ENCODE measurements at places on chromosomes 6 and 20.

DNA sequence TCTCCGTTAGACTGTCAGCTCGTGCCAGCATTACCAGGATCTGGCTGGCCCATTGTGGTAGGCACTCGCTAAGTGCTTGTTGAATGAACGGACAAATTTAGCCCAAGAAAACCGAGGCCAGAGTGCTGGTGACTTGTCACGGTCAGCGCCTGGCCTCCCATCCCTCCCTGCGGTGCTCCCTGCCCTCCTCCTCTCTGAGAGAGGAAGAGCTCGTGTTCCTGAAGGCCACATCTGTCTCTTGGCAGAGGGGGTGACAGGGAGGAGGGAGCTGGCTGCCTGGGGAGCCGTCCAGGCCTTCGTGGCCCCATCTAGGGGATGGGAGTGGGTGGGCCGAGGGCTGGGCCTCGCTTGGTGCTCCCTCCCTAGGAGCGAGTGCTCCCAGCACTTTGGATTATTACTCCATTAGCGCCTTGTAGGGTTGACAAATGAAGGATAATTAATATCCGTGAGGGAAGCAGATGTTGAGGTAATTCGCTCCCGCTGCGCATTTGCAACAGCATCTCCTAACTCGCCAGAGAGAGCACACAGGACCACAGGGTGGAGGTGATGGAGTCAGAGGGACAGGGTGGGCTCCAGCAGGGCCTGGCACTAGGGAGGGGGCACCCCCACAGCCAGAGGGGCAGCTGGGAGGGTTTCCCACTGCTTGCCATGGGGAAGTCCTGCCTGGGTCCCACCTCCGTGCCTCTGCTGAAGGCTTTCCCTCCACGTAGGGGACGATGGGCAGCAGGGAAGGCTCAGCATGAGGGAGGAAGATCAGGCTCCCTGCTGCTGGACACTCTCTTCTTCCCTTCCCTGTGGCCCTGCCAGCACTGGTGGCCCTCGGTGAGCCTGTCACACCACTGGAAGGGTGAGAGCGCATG is 37.0 kb downstream of the VSTM2L start:
- no peak for DNase-seq

- DNase-seq, result no peak
These were observed 196.6 kb downstream of the UST start for GRCh38 chr6:148943451-148943850.

GRCh38 chr6:47345761-47346160 is 36.1 kb upstream of the TNFRSF21 start:
- no peak for DNase-seq

- no peak for DNase-seq
These were observed 14.7 kb downstream of the ENPP3 start for GRCh38 chr6:131651782-131652181.

GRCh38 chr20:2753461-2754040 is 46.9 kb downstream of the CPXM1 start:
- no peak for DNase-seq

- DNase-seq, result no peak
These were observed 5.0 kb downstream of the COL21A1 start for GRCh38 chr6:56242346-56242745.

- DNase-seq, result no peak
These were observed 128.0 kb downstream of the PHACTR1 start for GRCh38 chr6:12844284-12845223.

- DNase-seq, result no peak
These were observed 212.7 kb upstream of the AGPAT4 start for GRCh38 chr6:161486361-161487216.

DNA sequence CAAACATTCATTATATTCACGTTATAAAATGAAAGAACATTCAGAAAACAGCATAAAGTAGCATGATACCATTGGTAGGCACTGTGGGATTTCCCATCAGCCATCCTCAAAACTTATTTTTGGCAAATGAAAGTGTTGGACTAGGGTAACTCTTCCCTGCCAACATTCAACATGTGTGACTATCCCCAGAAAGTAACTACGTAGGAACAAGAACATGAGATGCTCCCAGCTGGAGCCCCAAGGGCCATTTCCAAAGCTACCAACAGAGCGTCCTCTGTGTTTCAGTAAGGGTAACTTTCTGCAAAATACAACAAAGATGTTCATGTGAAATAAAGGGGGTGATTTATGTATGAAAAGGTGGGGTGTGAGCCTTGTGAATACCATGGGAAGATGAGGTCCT is 28.4 kb upstream of the PTPN1 start:
- no peak for DNase-seq

GRCh38 chr6:29789176-29789575 is 38.4 kb upstream of the HLA-G start:
- no peak for DNase-seq

DNA sequence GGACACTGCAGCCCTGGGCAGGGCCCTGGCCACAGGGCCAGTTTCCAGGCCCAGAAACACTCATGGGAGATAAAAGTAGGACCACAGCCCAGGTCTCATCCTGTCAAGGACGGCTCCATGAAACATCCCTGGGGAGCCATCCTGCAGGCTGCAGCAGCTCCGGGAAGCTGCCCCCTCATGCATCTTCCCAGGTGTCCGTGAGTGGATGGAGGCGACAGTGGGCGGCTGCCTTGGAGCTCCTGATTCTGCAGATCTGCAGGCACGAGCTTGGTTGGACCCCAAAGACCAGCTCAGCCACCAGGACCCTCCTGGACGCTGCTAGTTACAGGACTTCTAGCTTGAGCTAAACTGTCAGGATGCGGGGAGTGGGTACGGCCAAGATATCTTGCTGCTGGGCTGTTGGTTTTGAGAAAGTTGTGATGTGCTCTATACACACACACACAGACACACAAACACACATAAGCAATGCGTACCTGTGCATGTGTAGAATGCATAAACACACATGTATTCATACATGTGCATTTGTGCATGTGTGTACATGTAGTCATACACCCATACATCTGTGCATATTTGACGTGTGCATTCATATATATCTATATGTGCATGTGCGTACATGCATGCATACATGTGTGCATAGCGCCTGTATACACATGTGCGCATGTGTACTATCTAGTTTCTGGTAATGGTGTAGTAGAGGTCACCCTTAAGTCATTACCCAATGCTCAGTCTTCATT is 297.8 kb downstream of the TAF4 start:
- DNase-seq, result no peak

GRCh38 chr20:10992731-10993130 is 318.9 kb upstream of the JAG1 start:
- no peak for DNase-seq

DNA sequence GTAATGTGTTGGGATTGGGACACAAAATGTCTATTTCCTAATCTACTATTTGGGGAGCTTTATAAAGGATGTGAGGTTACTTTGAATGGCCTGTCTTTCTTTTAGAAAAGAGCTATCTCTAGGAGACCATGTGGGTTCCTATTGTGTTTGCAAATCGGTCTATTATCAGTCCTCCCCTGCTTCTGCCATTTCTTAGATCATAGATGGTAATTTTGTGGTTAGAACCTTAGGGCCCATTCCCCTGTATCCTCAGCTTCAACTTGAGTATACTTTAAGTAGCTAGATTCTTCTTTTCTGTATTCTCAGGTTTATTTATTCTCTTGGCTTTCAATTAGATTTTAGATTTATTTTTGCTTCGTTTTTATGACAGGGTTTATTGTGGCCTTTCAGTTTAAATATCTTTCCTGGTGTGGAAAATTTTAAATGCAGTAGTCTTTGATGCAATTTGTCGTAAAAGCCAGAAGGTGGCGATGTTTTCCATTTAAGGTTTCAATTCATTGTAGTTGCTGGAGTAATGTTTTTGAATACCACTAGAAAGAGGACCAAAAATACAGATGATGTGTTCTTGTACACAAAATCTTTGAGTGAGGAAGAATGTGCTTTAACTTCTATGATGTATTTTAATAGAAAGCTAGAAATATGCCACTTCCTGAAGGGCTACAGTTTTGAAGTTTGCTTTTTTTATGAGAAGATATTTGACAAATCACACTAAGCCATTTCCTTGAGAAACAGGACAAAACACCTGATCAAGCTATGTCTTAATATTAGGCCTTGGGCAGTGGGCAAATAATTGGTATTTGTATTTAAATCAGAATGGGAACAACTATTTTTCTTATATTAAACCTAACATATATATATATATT is 20.3 kb downstream of the TBPL1 start:
- no peak for DNase-seq

- DNase-seq, result no peak
These were observed 41.2 kb downstream of the CDC5L start for GRCh38 chr6:44428682-44429081.

- DNase-seq, result no peak
These were observed 3.1 kb downstream of the HS3ST5 start for GRCh38 chr6:114339706-114340105.

GRCh38 chr6:8334113-8334512 is 101.2 kb downstream of the SLC35B3 start:
- DNase-seq, result no peak

DNA sequence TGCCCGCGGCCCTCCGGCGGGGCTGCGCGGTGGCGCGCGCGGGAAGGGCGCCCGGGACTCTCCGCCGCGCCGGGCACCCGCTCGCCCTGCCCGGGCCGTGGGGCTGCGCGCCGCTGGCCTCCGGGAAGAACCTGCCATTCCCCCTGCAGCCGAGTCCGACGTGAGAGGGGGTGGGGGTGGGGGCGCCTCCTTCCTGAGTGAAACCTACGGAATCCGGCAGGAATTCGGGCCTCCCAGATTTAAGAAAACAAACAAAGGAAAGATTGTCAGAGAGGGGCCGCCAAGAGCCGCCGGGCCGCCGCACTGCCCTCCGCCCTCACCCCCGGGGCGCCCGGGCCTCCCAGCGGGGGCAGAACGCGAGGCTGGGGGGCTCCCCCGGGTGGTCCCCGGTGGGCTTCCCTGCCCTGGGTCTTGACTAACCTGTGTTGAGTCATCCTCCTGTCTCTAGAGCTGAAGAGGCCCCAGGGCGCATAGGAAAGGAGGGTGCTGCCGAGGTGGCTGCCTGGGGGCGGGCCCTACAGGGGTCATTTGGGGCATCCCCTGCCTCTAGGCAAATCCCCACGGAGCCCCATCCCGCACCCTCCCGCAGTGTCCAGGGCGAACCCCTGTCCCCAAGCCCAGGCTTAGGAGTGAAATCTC is 42.2 kb upstream of the FOXP4 start:
- DNase-seq, result no peak

GRCh38 chr6:149026530-149026942 is 279.7 kb downstream of the UST start:
- DNase-seq, result no peak

- DNase-seq, result no peak
These were observed 1.3 kb downstream of the GUCA1B start for GRCh38 chr6:42193491-42193894.

DNA sequence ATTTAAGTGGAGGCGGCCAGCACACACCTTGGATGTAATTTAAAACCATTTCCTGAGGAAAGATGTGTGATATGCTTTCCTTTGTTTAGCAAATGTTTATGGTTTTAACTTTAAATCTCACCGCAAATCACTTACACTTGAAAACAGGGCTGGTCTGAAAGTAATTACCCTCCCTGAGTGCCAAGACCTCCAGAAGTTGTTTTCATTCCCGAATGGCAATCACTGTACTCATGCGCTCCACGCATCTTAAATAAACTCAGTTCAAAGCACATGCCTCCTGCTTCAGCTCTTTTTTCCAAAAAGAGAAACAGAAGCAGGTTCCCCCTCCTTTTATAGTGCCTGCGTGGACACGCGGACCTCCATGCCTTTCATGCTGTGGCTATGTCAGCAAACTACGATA is 224.0 kb downstream of the SMOC2 start:
- no peak for DNase-seq

- DNase-seq, result no peak
These were observed 112.4 kb upstream of the DST start for GRCh38 chr6:56755040-56755439.

GRCh38 chr20:59822291-59823029 is 111.0 kb downstream of the SYCP2 start:
- DNase-seq, result no peak

GRCh38 chr6:53506872-53507271 is 38.0 kb downstream of the GCLC start:
- no peak for DNase-seq

GRCh38 chr6:130233330-130233729 is 10.6 kb upstream of the SAMD3 start:
- DNase-seq, result no peak

GRCh38 chr20:41534842-41535241 is 83.3 kb downstream of the CHD6 start:
- DNase-seq, result no peak

DNA sequence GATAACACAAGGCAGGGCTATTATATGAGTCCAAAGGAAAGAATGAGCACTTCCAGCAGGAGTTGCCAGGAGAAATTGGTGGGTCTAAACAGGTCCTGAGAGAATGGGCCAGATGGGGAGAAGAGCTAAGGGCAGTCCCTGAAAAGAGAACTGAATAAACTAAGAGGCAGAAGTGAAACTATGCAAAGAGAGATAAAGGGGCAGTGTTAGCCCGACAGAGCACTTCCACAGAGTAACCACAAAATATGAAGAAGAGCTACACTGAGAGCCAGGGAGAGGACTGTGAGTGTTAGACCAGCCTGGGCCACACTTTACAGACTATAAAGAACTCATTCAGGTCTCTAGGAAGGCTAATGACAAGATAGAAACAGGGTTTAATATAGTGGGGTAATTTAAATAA is 43.8 kb downstream of the RALGAPA2 start:
- DNase-seq, result no peak

DNA sequence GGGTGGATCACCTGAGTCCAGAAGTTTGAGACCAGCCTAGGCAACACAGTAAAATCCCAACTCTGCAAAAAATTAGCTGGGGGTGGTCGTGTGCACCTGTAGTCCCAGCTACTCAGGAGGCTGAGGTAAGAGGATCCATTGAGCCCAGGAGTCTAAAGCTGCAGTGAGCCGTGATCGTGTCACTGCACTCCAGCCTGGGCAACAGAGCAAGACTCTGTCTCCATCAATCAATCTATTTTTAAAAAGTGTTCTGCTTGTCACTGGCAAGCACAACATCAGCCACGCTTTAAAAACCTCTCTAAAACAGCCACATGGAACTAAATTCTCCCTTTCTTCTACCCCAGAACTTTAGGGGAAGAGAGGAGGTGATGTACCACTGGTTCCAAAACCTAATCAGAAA is 131.6 kb upstream of the RREB1 start:
- DNase-seq, result no peak
